ENCODE measurements at places on chromosomes 12 and 14. TPM values are rescaled to one million over a fixed set of nuclear protein-coding genes. Genes with fewer than 3 reads are reported as not detected.

The IL22 gene
- not detected for total RNA-seq

The ANKS1B gene
- 6.9 TPM for total RNA-seq

The APOF gene
- not detected for total RNA-seq

The SIX6 gene
- not detected for total RNA-seq

The EXOC3L4 gene
- total RNA-seq, result 0.94 TPM

The SALL2 gene
- total RNA-seq, result 15.9 TPM

The FGF6 gene
- total RNA-seq, result not detected

The LBHD2 gene
- not detected for total RNA-seq

The TIMM9 gene
- total RNA-seq, result 12.2 TPM

The PRB2 gene
- not detected for total RNA-seq

The SRGAP1 gene
- total RNA-seq, result 76.8 TPM

The CCDC175 gene
- not detected for total RNA-seq

The FOXG1 gene
- not detected for total RNA-seq
